ENCODE measurements at places on chromosomes 1 and 21. TPM values are rescaled to one million over a fixed set of nuclear protein-coding genes. Genes with fewer than 3 reads are reported as not detected.

Gene B3GALT2
- 0.05 TPM for total RNA-seq

Gene KDF1
- total RNA-seq, result not detected

Gene ARHGEF19
- total RNA-seq, result 4.8 TPM

Gene TIE1
- 478 TPM for total RNA-seq

Gene DDI2
- 7.9 TPM for total RNA-seq

Gene TMIGD3
- total RNA-seq, result 0.59 TPM

Gene SDCCAG8
- 23.1 TPM for total RNA-seq
